ENCODE measurements at places on chromosomes 12 and 14. TPM values are rescaled to one million over a fixed set of nuclear protein-coding genes. Genes with fewer than 3 reads are reported as not detected.

DNA sequence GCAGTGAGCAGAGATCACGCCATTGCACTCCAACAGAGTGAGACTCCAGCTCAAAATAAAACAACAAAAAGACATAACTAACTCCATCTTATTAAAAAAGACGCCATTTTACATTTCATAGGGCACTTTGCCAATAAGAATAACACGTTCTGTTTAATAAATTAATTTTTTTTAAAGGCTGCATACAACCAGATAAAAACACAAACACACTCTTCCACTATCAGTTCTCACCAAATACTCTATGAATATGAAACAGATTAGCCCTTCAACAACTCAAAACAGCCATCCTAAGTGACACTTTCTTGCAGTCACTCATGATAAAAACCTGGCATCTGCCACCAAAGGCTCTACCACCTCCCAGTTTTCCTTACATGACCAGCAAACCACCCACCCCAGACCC, 16.1 kb downstream of the AICDA start:
- H3K27ac ChIP-seq, result no peak overlapping the region
- DNase-seq, result no peak
- H3K36me3 ChIP-seq, result no peaks in the 10 kb centered on the region
- H3K4me1 ChIP-seq, result no peaks in the 10 kb centered on the region
- no peaks in the 10 kb centered on the region for H3K27me3 ChIP-seq

DNA sequence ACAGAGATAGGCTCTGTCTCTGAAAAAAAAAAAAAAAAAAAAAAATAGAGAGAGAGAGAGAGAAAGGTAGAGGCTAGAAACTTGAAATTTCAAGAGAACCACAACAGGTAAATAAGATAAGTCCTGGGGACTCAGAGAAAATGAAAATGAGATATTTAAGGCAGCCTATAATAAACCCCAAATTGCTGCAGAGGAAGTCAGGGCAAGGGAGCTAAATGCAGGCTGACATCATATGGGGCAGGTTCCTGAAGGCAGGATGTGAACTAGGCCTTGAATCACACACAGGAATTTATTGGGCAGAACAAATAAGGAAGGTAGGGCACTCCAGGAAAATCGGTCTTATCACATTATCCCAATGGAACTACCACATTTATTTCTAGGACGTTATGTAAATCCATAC, 54.9 kb upstream of the NUDT4 start:
- H3K27me3 ChIP-seq, result no peaks in the 10 kb centered on the region
- peaks cover 8% of the 10 kb centered on the region for H3K4me1 ChIP-seq
- no peak overlapping the region for H3K27ac ChIP-seq
- no peak overlapping the region for H3K4me3 ChIP-seq
- DNase-seq, result no peak
- H3K36me3 ChIP-seq, result no peaks in the 10 kb centered on the region

DNA sequence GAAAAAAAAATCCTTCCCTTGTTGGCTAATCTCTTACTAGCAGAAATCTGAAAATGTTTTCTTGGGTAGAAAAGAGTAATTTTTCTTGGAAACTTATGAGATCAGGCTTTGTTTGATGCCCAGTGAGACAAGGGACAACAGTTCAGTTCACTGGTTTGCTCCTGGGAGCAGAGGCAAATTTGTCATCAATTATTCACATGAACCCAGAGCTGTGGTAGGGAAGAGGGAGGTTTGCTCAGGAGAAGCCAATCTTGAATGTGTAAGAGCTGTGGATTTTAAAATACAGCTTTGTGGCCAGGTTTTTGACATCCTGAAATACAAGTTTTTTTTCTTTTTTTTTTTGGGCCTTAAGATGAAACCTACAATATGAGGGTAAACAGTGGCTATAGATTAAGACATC, 426.6 kb downstream of the ATP23 start:
- H3K4me3 ChIP-seq, result no peak overlapping the region
- H3K27me3 ChIP-seq, result no peaks in the 10 kb centered on the region
- H3K27ac ChIP-seq, result no peak overlapping the region
- DNase-seq, result no peak

- H3K4me1 ChIP-seq, result no peaks in the 10 kb centered on the region
- H3K4me3 ChIP-seq, result no peak overlapping the region
- H3K27me3 ChIP-seq, result no peaks in the 10 kb centered on the region
- no peak for DNase-seq
These were observed 45.8 kb downstream of the NINJ2 start for GRCh38 chr12:617304-617915.

DNA sequence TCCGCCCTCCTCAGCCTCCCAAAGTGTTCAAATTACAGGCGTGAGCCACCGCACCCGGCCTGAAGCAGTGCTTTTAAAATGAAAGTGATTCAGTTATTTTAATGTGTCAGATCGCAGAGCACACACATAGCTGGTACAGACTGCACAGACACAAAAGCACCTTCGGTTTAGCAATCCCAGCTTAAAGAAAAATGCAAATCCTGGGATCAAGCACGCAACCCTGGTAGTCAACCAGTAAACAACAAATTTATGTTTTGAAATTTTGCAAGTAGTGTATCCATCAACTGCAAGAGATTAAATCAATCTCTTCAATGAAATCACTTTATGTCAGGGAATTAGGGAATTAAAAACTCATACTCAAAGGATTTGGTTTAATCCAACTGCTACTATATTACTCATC, 28.4 kb downstream of the SLC38A1 start:
- DNase-seq, result no peak
- peaks cover 14% of the 10 kb centered on the region for H3K36me3 ChIP-seq
- no peak overlapping the region for H3K27ac ChIP-seq
- no peak overlapping the region for H3K4me3 ChIP-seq
- H3K27me3 ChIP-seq, result no peaks in the 10 kb centered on the region

DNA sequence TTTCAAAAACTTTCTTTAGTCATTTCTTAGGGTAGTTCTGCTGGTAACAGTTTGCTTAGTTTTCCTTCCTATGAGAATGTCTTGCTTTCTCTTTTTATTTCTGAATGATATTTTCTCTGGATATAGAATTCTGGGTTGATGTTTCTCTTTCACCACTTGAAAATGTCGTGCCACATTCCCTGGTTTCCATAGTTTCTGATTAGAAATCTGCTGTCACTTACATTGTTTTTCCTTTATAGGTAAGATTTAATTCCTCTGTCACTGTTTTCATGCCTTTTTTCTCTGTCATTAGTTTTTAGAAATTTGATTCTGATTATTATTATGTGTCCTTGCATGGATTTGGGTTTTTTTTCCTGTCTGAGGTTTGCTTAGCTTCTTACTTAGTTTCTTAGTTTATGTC, 77.3 kb upstream of the PCNX4 start:
- no peaks in the 10 kb centered on the region for H3K27me3 ChIP-seq
- no peaks in the 10 kb centered on the region for H3K4me1 ChIP-seq
- H3K4me3 ChIP-seq, result no peak overlapping the region

- no peak for DNase-seq
- H3K27ac ChIP-seq, result no peak overlapping the region
- H3K36me3 ChIP-seq, result no peaks in the 10 kb centered on the region
These were observed 78.7 kb upstream of the HIF1A start for GRCh38 chr14:61616524-61617185.

- H3K27me3 ChIP-seq, result peaks cover 4% of the 10 kb centered on the region
- no peak overlapping the region for H3K27ac ChIP-seq
These were observed 11.4 kb upstream of the SLC8B1 start for GRCh38 chr12:113346353-113346752.

DNA sequence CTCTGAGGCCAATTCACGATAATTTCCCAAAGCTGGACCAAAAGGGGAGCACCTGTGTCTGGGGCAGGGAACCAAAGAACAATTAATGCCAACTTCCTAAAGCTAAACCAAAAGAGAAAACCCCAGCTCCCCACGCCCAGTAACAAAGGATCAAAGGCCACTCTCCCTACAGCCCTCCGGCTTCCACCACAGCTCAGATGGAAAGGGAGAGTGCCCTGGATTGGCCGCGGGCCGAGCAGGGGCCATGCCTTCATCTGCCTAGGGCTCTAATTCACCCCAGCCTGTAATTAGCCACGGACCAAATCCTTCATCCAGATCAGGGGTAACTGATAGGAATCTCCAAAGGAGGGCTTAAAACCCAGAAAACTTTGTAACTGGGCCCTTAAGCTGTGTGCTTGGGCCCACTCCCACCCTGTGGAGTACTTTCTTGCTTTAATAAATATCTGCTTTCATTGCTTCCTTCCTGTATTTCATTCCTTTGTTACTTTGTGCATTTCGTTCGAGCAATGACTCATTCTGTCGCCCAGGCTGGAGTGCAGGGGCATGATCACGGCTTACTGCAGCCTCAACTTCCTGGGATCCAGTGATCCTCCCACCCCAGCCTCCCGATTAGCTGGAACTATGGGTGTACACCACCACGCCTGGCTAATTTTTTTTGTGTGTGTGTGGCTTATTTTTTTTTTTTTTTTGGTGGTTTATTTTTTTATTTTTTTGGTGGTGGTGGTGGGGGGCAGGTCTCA, 65.5 kb upstream of the PPP4R3A start:
- H3K36me3 ChIP-seq, result no peaks in the 10 kb centered on the region
- no peak overlapping the region for H3K27ac ChIP-seq
- H3K4me1 ChIP-seq, result peaks cover 5% of the 10 kb centered on the region
- DNase-seq, result peak; percentile 59
- peaks cover 14% of the 10 kb centered on the region for H3K27me3 ChIP-seq

GRCh38 chr12:12804011-12804410, 9.1 kb upstream of the DDX47 start:
- H3K27ac ChIP-seq, result peak overlapping the region; percentile 83
- H3K27me3 ChIP-seq, result no peaks in the 10 kb centered on the region
- H3K36me3 ChIP-seq, result no peaks in the 10 kb centered on the region
- peak; percentile 85 for DNase-seq
- no peak overlapping the region for H3K4me3 ChIP-seq

- no peak overlapping the region for H3K27ac ChIP-seq
- no peak for DNase-seq
- H3K36me3 ChIP-seq, result peaks cover 32% of the 10 kb centered on the region
- no peaks in the 10 kb centered on the region for H3K4me1 ChIP-seq
- H3K27me3 ChIP-seq, result no peaks in the 10 kb centered on the region
- H3K4me3 ChIP-seq, result no peak overlapping the region
These were observed 97.5 kb upstream of the SINHCAF start for GRCh38 chr12:31423405-31423804.

- no peaks in the 10 kb centered on the region for H3K27me3 ChIP-seq
- H3K36me3 ChIP-seq, result peaks cover 5% of the 10 kb centered on the region
- H3K27ac ChIP-seq, result peak overlapping the region; percentile 52
- H3K4me1 ChIP-seq, result peaks cover 5% of the 10 kb centered on the region
- peak; percentile 45 for DNase-seq
These were observed 89.6 kb downstream of the DAAM1 start for GRCh38 chr14:59278111-59278510.

- no peak overlapping the region for H3K27ac ChIP-seq
- no peak overlapping the region for H3K4me3 ChIP-seq
- no peaks in the 10 kb centered on the region for H3K27me3 ChIP-seq
These were observed 96.5 kb downstream of the DENND5B start for GRCh38 chr12:31494455-31494854.

GRCh38 chr14:27410981-27411380, 813.1 kb upstream of the NOVA1 start:
- no peak overlapping the region for H3K4me3 ChIP-seq
- DNase-seq, result no peak
- no peaks in the 10 kb centered on the region for H3K4me1 ChIP-seq
- no peaks in the 10 kb centered on the region for H3K27me3 ChIP-seq
- no peaks in the 10 kb centered on the region for H3K36me3 ChIP-seq

- H3K4me3 ChIP-seq, result no peak overlapping the region
- peaks cover 6% of the 10 kb centered on the region for H3K27me3 ChIP-seq
- no peak overlapping the region for H3K27ac ChIP-seq
- H3K36me3 ChIP-seq, result no peaks in the 10 kb centered on the region
- DNase-seq, result no peak
- peaks cover 3% of the 10 kb centered on the region for H3K4me1 ChIP-seq
These were observed 96.9 kb upstream of the EVL start for GRCh38 chr14:99968191-99968920.

- H3K4me1 ChIP-seq, result peaks cover 11% of the 10 kb centered on the region
These were observed 92.2 kb downstream of the GALNT9 start for GRCh38 chr12:132236930-132237771.

GRCh38 chr12:78888568-78888967, 24.0 kb downstream of the SYT1 start:
- H3K27me3 ChIP-seq, result no peaks in the 10 kb centered on the region
- H3K4me1 ChIP-seq, result no peaks in the 10 kb centered on the region
- no peak overlapping the region for H3K27ac ChIP-seq
- DNase-seq, result no peak
- H3K36me3 ChIP-seq, result no peaks in the 10 kb centered on the region

- H3K27ac ChIP-seq, result no peak overlapping the region
- no peaks in the 10 kb centered on the region for H3K27me3 ChIP-seq
- H3K4me3 ChIP-seq, result no peak overlapping the region
These were observed 11.2 kb downstream of the BCAT1 start for GRCh38 chr12:24937553-24938244.

- no peaks in the 10 kb centered on the region for H3K36me3 ChIP-seq
- H3K27me3 ChIP-seq, result peaks cover 9% of the 10 kb centered on the region
- H3K4me3 ChIP-seq, result no peak overlapping the region
- no peak for DNase-seq
- no peak overlapping the region for H3K27ac ChIP-seq
These were observed 43.1 kb downstream of the DIO3 start for GRCh38 chr14:101604228-101604934.

GRCh38 chr12:59066445-59066844, 146.1 kb upstream of the LRIG3 start:
- H3K4me3 ChIP-seq, result no peak overlapping the region
- H3K4me1 ChIP-seq, result no peaks in the 10 kb centered on the region
- H3K27ac ChIP-seq, result no peak overlapping the region

DNA sequence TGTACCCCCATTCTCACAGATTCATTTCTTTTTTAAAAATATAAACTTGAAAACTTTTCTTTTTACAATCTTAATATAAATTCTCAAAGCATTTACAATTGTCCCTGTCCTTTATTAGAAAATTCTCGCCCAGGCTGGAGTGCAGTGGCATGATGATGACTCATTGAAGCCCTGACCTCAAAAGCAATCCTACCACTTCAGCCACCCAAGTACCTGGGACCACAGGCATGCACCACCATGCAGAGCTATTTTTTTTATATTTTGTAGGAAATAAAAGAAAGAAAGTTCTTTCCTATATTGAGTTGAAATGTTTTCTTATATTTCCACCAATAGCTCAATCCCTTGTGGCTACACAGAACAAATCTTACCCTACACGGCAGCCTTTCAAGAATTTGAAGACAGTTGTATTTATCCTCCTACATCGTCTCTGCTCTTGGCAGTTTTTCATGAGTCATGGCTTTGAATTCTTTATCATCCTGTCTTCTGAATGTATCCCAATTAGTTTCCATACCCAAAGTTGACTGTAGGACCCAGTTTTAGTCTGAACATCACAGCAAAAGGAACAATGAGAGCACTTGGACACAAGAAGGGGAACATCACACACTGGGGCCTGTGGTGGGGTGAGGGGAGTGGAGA, 52.4 kb downstream of the SYT1 start:
- no peak for DNase-seq
- no peaks in the 10 kb centered on the region for H3K4me1 ChIP-seq
- H3K4me3 ChIP-seq, result no peak overlapping the region
- H3K27ac ChIP-seq, result no peak overlapping the region

DEPDC4 gene
- 5.5 TPM for polyA plus RNA-seq

PRB2 gene
- polyA plus RNA-seq, result 0.28 TPM

THAP2 gene
- polyA plus RNA-seq, result 9.4 TPM

IL25 gene
- polyA plus RNA-seq, result not detected

OVCH1 gene
- 0.28 TPM for polyA plus RNA-seq

KRT83 gene
- 0.03 TPM for polyA plus RNA-seq

FAM234B gene
- 5.3 TPM for polyA plus RNA-seq

ADAM21 gene
- polyA plus RNA-seq, result 0.09 TPM

CSRP2 gene
- 29.4 TPM for polyA plus RNA-seq

CHURC1 gene
- polyA plus RNA-seq, result 42.3 TPM

POU6F1 gene
- 6.8 TPM for polyA plus RNA-seq

E2F7 gene
- polyA plus RNA-seq, result 3.7 TPM

KRT80 gene
- polyA plus RNA-seq, result 0.45 TPM

HSPB8 gene
- polyA plus RNA-seq, result 8.4 TPM

IGF1 gene
- 5.4 TPM for polyA plus RNA-seq

RAB15 gene
- polyA plus RNA-seq, result 22.8 TPM

MTERF2 gene
- polyA plus RNA-seq, result 21.6 TPM

P2RX7 gene
- polyA plus RNA-seq, result 1.3 TPM

PLEKHG7 gene
- polyA plus RNA-seq, result 0.54 TPM

All from large intestine (tissue), 12 donors.